ENCODE measurements at places on chromosomes 2 and 18.

- DNase-seq: no peak
Observed at GRCh38 chr2:16321872-16322271, 343.8 kb downstream of the CYRIA start.

GRCh38 chr18:8396254-8396653, 213.0 kb upstream of the RAB12 start:
- DNase-seq: no peak

- DNase-seq: peak; percentile 20
Observed at GRCh38 chr2:68387408-68388350, 22.6 kb downstream of the PLEK start.

GRCh38 chr2:224584785-224585210, 365 bp downstream of the CUL3 start:
- DNase-seq: peak; percentile 14

DNA sequence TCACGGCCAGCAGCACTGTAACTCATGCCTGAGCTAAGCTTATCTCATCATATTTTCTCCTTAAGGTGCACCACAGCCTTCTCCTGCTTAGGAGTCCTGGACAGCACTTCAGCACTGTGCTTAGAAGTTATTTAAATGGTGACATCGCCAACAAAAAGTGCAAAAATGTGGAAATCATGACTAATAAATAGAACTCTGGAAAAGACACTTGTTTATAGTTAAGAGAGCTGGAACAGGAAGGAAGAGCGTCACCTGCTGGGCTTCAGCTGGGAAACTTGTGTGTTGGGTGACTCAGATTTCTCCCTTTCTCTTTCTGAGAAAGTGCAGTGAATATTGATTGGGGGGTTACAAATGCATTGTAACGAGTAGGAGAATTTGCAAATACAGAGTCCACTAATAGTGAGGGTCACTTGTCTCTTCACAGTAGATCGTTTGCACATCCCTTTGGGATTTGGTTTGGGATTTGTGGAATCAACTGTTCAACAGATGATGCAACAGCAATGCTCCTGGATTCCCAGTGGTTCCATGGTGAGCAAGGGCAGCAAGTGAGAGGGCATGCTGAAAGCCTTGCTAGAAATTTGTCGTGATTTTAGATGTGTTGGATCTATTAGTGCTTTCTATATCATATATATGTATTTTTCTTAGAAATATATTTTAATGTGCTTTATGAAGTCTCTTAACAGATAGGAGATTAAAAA, 84.2 kb downstream of the DOK6 start:
- peak; percentile 68 for DNase-seq

DNA sequence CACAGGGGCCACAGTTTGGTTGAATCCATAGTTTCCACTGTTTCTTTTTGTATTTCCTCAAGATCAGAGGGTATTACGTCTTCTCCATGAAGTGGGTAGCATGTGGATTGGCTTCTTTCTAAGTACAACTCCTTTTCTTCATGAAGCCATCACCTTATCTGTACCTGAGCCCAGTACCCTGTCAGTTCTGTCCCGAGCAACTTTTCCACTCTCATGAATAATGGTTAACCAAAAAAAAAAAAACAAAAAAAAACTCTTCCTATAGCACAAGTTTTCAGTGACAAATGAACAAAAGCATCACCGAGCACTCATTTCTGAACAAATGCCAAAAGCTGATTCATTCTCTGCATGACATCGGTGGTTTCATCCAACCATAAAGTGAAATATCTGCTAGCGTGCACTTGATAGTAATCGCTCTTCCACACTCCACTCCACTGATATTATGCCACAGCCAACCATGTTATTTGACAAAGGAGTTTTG, 53.0 kb upstream of the CCDC150 start:
- DNase-seq: peak; percentile 86

- no peak for DNase-seq
Observed at GRCh38 chr2:56531668-56532420, 348.1 kb downstream of the CCDC85A start.

GRCh38 chr2:113169002-113169530, 4.7 kb upstream of the PSD4 start:
- DNase-seq: no peak

- DNase-seq: no peak
Observed at GRCh38 chr2:54878182-54878581, 154.7 kb downstream of the EML6 start.

GRCh38 chr2:126970583-126970982, 71.9 kb downstream of the TEX51 start:
- no peak for DNase-seq

DNA sequence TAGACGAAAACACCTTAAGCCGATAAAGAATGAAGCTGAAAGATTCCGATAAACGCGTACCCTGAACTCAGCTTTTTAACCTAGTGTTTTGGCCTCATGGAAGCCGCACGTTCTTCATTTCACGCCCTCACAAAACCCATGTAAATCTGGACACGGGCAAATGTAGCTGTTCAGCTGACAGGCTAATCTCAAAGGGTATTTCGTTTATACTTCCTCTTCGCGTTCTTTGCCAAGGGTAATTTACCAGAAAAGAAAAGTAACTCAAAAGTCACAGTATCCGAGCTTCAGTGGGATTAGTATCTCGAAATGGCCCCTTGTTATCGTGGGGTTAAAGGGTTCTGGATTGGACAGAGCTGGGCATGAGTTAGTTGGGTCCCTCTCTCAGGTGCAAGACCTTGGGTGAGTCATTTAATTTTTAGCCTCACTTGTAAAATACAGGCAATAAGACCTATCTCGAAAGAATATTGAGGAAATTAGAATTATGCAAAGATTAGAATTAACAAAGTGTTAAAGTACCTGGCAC, 22.0 kb upstream of the STPG4 start:
- DNase-seq: no peak

DNA sequence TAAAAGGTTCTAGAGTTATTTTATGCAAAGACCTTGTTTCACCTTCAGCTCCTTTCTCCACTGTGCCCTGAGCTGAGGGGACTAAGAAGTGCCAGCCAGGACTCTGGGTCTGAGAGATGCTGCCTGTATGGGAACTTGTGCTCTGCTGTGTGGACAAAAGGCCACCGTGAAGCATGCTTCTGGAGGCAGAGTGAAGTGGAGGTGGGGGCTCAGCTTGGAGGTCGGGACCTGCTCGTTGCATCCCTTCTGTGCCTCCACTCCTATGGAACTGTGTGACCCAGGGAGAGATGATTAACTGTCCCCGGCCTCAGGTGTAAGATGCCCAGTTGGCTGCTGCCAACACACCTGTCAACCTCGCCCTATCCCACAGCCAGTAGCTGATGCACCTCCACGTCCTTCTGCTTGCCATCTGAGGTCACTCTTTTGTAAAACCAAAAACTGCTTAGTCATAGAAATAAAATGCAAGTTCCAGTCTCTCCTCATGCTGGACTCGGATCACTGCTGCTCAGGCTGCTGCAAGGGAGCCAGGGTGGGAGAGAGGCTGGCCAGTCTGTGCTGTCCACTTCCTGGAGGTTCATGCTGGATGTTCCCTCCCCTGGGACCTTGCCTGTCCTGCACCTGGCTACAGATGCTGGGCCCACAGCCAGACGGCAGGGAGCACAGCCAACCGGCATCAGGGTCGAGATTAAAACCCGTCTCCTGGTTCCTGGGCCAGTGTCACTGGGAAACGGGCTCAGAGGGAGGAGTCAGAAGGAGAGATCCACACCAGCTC, 113.2 kb downstream of the ACKR3 start:
- DNase-seq: peak; percentile 9

DNA sequence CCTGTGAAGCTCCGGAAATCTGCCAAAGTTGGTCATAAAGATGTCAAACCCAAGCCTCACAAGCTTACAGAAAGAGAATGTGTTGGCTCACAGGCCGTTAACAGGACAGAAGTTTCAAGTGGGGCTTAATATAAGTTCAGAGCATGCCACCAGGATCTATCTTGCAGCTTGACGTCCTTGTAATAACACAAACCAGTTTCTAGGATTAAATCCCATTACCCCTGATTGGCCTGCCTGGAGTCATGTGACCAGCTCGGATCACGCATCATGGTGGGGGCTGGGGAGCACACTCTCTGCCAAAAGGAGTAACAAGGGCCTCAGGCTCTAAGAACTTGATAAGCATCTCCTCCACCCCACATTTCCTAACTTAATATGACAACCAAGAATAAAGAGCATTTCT, 38.9 kb upstream of the SCG2 start:
- DNase-seq: no peak

Measured in HT1080 (cell line).